ENCODE measurements at places on chromosomes 4 and X.

GRCh38 chr4:171430495-171430894, 382.7 kb upstream of the GALNTL6 start:
- no peak for DNase-seq

GRCh38 chr4:125317525-125317877, 2.7 kb downstream of the FAT4 start:
- no peak for DNase-seq

DNA sequence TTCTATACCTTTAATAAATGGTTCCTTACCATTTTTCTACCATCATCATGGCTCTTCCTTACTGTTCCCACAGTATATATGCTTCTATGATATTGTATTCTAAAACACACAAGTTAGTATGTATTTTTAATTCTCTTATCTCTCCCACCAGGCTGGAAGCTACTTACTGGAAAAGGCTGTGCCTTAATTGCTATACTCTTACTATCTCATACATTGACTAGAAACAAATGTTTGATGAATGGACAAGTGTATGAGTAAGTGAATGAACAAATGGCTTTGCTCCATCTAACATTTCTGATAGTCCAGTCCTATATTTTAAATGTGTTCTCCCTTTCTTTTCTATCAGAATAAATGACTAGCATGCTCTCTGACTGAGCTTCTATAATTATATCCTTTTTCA, 320.8 kb upstream of the RASGEF1B start:
- no peak for DNase-seq

DNA sequence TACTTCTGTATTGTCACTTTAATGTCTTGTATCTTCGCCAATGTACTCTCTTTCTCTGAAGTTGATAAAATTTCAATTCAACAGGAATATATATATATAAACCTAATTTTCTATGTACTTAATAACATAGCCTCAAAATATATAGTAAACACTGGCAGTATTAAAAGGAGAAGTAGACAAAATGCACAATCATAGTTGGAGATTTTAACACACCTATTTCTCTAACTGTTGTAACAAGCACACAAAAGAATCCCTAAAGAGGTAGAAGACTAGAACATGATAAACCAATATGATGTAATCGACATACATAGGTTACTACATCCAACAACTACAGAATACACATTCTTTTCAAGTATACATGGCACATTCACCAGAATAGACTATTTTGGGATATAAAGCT, 65.5 kb downstream of the ZNF81 start:
- DNase-seq: no peak

GRCh38 chrX:10177601-10178000, 20.8 kb downstream of the CLCN4 start:
- no peak for DNase-seq

- no peak for DNase-seq
Observed at GRCh38 chr4:53599632-53600031, 8.3 kb upstream of the LNX1 start.

GRCh38 chr4:25847329-25847728, 15.5 kb downstream of the SEL1L3 start:
- DNase-seq: no peak

DNA sequence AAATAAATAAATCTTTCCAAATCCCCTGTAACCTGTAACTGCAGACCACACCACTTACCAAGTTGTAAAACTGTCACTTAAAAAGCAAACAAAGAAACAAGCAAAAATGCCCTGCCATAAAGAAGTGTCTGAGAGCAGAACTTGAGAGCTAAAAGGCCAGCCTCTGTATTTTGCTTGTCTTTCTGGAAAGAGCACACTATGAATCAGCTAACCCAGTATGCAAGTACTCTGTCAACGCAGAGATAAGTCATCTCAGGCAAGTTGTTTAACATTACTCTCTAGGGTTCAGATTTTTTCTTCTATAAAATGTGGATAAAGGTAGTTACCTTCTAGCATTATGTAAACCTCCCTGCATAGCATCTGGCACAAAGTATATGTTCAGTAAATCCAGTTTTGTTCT, 134.8 kb downstream of the HS3ST1 start:
- no peak for DNase-seq

DNA sequence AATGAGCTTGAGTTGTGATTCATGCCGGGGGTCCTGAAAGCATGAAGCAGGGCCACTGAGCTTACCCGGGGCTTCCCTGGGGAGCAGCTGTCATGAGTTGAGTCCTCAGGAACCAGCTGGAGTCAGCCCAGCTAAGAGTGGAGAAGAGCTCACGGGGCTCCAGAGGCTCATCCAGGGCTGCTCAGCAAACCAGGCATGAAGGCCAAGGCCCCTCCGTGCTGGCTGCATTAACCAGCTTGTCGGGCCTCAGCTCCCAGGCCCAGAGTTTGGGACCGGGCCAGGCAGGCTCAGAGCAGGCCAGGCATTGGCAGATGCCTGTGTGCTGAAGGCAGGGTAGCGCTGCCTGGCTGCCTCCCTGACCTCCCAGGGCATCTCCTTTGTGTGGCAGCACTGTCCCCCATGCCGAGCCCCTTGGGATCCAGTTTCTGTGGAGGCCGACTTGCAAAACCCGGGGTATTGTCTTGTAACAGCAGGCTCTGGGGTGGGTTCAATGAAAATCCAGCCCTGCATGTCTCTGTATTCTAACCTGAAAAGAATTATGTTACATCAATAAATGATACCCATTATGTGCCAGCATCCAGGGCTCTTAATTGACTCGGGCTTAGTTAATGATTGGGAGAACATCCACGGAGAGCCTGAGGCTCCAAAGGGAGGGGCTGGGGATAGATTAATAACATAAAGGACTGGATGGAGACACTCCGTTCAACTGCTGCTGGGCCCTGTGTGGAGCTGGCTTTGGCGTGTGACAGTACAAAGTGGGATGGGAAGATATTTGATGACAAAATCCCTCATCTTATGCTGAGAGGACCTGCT, 68.0 kb upstream of the MSX1 start:
- no peak for DNase-seq
